Stimulated activated CD4-positive, alpha-beta T cell treated with anti-CD3 and anti-CD28 coated beads, Interleukin-12 subunit alpha, Interleukin-12 subunit beta, amount 100 ng/mL, for 24 hours (primary cell): ENCODE measurements at places on chromosomes 13 and 19.

DNA sequence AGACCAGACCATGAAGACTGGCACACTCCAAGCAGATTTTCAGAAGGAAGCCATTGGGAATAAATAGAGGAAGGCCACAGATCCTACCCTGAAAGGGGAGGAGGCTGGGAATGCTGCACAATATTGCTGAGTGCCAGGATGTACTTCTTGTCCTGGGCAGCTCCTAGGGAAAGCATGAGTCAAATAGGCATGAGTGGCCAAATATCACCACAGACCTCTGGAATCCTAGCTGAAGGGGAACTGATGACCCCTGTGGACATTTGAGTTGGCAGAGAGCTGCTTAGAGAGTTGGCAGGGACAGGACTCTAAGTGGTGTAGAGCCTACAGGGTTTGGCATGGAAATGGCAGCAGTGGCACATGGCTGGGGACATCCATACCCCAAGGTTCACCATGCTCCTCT, 234.3 kb upstream of the TRPC4 start:
- no peak for DNase-seq

DNA sequence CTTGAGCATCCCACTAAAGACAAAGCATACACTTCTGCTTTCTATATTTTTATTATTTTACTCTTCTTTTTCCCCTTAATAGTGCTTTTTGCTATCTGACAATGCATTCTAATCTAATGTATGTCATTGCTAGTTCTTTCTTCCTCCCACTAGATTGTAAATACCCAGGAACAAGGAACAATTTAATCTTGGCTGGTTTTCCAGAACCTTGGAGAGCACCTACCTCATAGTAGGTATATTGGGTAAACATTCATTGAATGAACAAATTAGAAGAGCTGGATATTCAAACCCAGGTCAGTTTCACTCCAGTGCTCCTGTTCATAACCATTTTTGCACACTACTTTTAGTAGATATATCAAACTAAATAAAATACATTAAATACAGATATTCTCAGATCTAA, 1617.6 kb upstream of the SLC10A2 start:
- no peak for DNase-seq

- DNase-seq, result no peak
These were observed 292.3 kb upstream of the SPRY2 start for GRCh38 chr13:80633251-80633650.

GRCh38 chr13:103451656-103452055, 385.4 kb upstream of the SLC10A2 start:
- DNase-seq, result no peak

GRCh38 chr13:41203810-41204209, 9.4 kb upstream of the KBTBD7 start:
- DNase-seq, result no peak

DNA sequence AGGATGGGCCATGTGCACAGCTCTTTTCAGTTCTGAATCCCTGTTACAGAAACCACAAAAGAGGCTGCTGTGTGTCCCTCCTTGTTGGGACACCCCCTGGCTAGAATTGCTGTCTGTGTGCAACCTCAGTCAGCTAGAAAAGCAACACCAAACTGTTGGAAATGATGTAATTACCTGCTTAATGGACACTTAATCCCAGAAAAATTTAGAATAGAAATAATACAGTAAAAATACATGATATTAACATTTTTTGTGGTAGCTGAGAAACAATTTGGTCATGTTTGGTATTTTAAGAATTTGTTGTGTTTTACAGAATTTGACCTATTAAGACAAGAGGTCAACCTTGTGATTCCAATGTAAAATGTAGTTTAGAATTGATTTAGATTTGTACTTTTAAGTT, 46.8 kb downstream of the FAM124A start:
- DNase-seq, result no peak

- DNase-seq, result peak; percentile 59
These were observed 78.3 kb downstream of the CYSLTR2 start for GRCh38 chr13:48731957-48732569.

GRCh38 chr19:13839938-13840304, 37.0 kb upstream of the NANOS3 start:
- no peak for DNase-seq

DNA sequence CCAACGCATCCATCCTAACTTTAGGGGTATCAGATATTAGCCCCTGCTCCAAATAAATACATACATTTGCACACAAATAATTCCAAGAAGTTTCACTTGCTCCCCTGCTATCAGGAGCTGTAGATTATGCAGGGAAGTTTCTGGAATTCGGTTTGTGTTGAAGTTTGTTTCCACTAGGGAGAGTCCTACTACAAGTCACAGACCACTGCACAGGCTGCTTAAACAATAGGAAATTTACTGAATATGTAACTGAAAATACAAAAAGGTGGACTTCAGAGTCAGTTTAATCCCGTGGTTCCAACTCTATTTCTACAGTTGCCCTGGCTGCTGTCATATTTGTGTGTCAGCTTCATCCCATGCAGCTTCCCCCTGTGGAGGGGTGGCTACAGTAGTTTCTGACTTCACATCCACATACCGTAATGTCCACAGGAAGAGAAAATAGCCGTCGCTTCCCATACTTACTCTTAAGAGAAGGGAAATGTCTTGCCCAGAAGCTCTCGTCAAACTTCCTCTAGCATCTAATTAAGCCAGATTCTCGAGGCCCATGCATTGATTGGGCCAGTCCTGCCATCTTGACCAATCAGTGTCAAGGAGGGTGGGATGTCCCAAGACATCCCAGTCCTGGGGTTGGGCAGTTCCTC, 286.6 kb downstream of the COG6 start:
- no peak for DNase-seq

DNA sequence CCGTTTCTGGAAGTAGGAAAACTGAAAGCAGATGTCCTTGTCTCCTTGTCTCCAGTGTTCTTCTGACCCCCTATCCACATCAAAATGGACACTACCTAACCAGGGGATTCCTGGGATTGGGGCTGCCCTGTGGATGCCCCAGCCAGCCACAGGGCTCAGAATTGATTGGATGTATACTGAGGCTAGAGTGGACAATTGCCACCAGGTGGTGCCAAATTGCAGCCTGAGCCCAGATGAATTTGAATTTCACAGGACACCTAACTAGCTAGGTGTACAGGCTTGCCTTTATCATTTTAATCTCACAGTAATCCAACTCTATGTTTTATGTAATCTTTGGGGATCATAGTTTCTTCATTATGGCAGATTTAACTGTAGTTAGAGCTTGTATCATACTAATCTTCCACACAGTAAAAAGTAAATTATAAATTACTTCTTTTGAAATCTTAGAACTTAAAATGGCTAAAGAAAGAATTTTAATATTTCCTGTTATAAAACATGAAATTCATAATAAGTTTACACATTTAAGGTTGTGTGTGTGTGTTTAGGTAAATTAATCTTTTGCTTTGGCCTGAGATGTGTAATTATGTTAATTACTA, 58.0 kb downstream of the PIBF1 start:
- peak; percentile 11 for DNase-seq

- DNase-seq, result peak; percentile 72
These were observed 40.3 kb downstream of the ANKRD10 start for GRCh38 chr13:110874508-110874960.

- no peak for DNase-seq
These were observed 475.7 kb downstream of the UQCRFS1 start for GRCh38 chr19:28737021-28737895.

GRCh38 chr13:32496599-32497160, 41.9 kb downstream of the N4BP2L2 start:
- no peak for DNase-seq

- DNase-seq, result no peak
These were observed 3.3 kb downstream of the PPP5C start for GRCh38 chr19:46350029-46350757.

GRCh38 chr19:50649433-50650391, at the start of gene C19orf81:
C19orf81 (plus strand) TSS chr19:50649445; CDS start chr19:50649445, 0 bp downstream.
- DNase-seq, result no peak

- DNase-seq, result no peak
These were observed 219.1 kb downstream of the LMO7 start for GRCh38 chr13:75855216-75855615.

- DNase-seq, result no peak
These were observed 161.4 kb upstream of the SPRY2 start for GRCh38 chr13:80502359-80502758.

DNA sequence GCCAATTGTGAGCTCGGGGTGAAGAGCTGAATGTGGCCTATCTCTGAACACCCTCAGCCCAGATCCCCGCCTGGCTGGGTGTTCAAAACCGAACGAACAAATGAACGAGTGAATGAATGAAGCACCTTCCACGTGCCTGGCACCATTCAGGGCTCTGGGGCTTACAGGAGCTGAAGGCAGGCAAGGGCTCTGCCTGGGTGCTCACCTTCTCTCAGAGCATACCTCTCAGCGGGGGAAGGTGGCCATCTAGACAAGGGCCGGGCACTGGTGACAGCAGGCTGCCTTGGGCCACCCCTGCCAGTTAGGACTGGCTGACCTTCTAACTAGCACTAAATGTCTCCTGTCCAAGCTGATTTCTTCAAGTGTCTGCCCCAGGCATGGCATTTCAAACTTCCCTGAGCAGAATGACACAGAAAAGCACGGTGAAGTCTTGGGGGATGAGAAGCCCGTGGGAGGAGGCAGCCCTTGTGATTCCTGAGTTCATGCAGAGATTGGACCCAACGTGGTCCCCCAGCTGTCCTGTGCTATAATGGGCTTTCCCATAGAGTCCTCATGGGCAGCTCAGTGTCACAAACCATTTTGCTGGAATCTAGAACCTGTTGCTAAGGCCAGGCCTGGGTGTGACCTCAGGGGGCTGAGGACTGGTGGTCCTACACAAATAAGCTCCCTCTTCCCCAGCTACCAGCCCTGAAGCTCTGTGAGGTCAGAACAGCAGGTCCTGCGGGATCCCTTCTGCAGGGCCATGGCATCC, 27.9 kb upstream of the VSTM2B start:
- no peak for DNase-seq

DNA sequence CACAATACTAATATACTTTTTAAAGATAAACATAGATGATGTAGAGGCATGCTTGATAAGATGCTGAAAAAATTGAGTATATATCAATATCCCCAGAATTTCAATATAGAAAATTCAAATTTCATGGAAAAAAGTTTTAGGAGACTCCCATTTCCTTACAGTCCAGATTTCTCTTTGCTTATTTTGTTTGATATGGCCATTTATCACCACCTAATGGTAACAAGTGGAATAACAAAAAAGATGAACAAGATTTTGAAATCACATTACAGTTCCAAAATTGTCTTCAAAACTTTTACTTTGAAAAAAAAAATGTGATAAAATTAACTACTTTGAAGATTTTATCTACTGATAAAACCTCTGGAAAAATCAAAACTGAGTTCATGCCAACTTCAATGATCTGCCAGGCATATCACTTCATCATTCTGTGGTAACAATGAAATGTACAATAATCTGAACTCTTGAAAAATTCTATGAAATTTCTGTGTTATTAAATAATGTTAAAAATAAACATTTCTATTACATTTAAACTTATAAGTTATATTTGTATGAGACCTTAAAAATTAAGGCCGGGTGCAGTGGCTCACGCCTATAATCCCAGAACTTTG, 17.5 kb downstream of the MIPEP start:
- DNase-seq, result no peak

GRCh38 chr19:18519962-18520847, 1.7 kb downstream of the ELL start:
- DNase-seq, result no peak

DNA sequence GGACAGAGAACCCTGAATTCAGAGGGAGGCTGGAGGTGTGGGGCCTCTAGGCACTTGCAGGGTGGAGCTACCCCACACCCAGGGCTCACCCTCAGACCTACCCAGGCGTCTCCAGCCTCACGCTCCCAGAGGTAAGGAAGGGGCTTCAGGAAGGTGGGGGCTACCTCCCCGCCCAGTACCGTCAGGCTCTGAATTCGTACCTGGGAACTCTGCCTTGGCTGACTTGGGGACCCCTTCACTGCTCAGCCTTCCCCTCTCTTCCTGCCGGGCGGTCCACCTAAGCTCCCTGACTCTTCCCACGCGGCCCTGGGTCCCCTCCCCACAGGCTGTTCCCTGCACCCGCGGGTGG, 28.5 kb upstream of the PARP4 start:
- DNase-seq, result no peak

DNA sequence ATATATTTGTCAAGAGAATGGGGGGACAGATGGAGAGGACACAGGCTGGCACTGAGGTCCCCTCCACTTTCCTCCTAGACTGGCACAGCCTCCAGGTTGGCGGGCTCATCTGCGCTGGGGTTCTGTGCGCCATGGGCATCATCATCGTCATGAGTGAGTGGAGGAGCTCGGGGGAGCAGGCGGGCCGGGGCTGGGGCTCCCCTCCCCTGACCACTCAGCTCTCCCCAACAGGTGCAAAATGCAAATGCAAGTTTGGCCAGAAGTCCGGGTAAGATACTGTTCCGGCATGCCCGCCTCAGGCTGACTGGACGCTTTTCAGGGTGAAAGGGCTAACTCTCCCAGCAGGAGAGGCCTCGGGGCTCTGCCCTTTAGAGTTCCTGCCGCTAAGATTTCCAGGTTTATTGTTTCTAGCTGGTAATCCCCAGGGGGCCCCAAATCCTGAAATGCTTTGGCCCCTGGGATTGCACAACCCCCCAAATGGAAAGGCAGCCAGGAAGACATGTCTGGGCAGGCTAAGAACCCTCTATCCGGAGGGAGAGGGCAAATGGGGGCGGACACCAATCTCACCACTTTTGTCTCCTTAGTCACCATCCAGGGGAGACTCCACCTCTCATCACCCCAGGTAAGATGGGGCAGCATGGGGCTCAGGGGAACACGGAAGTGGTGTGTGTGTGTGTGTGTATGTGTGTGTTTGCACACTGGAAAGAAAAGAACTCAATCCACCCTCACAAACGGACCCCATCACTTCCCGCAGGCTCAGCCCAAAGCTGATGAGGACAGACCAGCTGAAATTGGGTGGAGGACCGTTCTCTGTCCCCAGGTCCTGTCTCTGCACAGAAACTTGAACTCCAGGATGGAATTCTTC, 7.3 kb downstream of the FXYD3 start:
- DNase-seq, result no peak

- no peak for DNase-seq
These were observed 128.5 kb downstream of the ZNF675 start for GRCh38 chr19:23558541-23558940.

- no peak for DNase-seq
These were observed 18.9 kb downstream of the MBNL2 start for GRCh38 chr13:97240788-97241734.

DNA sequence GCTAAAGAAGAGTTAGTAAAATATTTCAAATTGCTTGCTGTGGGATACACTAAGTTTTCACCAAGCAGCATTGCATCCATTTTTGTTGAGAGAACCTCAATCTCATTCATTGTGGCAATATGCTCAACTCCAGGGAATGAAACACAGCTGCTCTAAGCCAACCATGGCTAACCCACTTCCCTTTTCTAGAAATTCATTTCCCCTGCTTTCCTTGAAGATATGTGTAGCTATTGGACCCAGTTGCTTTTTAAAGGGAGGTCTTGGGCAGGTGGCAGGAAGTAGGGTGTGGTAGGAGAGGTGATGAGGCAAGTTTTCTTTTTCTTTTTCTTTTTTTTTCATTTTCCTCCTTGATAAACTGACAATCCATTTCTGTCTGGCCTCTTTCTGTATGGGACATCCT, 452.2 kb downstream of the FGF14 start:
- no peak for DNase-seq

GRCh38 chr19:46728208-46728607, 11.3 kb upstream of the PRKD2 start:
- no peak for DNase-seq
